RPMI8226 (cell line): ENCODE measurements at places on chromosomes 4 and X.

DNA sequence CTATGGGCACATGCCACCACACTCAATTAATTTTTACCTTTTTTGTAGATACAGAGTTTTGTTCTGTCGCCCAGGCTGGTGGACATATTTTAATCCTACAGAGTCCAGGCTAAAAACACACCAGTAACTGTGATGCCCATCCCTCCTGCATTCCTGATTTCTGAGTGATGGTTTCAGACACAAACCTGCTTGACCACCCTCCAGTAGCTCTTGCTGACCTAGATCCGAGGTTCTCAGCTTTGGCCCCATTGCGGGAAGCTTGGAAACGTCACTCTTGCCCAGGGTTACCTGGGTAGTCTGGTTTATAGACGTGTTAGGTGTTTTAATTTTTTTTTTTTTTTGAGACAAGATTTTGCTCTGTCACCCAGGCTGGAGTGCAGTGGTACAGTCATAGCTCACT is 7.5 kb downstream of the CD99 start:
- DNase-seq: no peak

- no peak for DNase-seq
These were observed 102.2 kb downstream of the SPCS3 start for GRCh38 chr4:176422001-176422400.

- DNase-seq: no peak
These were observed 50.5 kb downstream of the GRK4 start for GRCh38 chr4:3013839-3014350.

DNA sequence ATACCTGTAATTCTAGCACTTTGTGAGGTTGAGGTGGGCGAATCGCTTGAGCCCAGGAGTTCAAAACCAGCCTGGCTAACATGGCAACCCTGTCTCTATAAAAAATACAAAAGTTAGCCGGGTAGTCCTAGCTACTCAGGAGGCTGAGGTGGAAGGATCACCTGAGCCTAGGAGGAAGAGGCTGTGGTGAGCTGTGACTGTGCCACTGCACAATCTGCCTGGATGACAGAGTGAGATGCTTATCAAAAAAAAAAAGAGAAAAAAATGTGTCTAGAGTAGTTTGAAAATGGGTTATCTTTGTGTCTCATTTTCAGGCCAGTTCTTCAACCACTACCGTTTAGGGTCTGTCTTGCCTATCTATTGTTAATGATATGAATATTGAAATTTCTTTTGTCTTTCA is 98.1 kb downstream of the EGF start:
- DNase-seq: no peak

DNA sequence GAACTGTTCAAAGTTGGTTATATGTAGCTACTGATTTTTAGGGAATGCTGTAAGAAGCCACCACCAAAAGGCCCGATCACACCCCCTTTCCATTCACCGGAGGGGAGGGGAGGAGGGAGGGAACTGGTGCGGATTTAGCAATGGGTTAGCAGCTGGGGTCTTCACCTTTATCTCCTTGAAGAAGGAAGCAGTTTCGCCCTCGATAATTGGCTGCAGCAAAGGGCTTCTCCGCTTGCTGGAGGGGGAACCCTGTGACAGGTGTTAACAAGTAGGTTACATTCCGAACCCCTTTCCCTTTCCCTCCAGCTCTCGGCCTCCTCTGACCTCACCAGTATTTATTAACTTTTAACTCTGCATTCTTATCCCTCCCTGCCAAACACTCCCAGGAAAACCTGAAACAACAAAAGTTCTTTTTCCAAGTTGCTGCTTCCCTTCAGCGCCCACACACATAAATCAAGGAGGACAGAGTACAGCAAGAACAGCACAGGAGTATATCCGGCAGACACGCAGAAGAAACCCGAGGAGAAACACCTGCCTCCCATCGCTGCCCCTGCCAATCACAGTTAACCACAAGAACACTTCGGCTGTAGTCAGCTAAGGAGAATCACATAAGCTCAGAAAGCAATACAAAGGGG is 39.8 kb upstream of the NAP1L5 start:
- DNase-seq: no peak

DNA sequence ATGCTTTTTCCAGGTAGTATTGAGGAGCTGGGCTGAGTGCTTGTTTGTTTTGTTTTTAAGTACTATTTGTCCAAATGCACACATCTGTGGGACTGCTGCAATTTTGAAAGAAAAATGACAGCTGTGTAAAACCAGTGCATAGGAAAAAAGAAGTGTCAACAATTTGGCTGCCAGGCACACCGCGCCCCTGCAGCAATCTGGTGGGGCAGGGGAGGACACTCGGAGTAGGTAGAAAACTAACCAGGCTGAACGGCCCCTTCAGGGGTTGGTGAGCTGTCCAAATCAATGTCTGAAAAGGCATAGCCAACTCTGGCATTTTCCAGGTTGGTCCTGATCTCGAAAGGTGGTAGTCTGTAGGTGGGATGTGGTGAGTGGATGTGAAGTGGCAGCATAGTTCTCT is 1.1 kb downstream of the LDOC1 start:
- DNase-seq: no peak

- DNase-seq: no peak
These were observed 107.8 kb downstream of the AR start for GRCh38 chrX:67651437-67652142.

DNA sequence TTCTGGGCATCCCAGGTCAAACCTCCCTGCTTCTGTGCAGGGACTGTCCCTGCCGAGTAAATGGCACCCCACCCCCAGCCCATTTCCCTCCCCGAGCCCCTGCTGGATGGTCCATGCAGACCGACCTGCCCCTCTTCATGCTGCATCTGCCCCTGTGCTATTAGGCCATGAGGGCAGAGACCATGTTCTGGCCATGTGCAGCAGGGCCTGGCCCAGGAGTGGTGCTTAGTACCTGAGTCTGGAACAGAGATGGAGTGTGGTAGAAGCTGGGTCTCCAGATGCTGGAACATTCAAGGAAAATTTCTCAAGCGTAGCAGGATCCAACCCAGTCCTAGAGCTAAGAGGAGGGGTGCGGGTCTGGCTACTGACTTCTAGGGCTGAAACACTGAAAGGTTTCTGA is 15.3 kb upstream of the UBA1 start:
- no peak for DNase-seq

DNA sequence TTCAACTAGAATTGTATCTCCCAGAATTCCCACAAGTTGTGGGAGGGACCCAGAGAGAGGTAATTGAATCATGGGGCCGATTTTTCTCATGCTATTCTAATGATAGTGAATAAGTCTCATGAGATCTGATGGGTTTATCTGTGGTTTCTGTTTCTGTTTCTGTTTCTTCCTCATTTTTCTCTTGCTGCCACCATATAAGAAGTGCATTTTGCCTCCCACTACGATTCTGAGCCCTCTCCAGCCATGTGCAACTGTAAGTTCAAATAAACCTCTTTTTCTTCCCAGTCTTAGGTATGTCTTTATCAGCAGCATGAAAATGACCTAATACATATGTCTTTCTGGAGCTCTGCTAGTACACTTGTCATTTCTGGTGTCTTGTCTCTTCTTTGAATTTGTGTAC is 22.1 kb upstream of the OR13H1 start:
- no peak for DNase-seq

GRCh38 chrX:45379236-45379635 is 178.6 kb upstream of the DIPK2B start:
- no peak for DNase-seq

- peak; percentile 21 for DNase-seq
These were observed 421.3 kb downstream of the BCOR start for GRCh38 chrX:39676434-39676833.

DNA sequence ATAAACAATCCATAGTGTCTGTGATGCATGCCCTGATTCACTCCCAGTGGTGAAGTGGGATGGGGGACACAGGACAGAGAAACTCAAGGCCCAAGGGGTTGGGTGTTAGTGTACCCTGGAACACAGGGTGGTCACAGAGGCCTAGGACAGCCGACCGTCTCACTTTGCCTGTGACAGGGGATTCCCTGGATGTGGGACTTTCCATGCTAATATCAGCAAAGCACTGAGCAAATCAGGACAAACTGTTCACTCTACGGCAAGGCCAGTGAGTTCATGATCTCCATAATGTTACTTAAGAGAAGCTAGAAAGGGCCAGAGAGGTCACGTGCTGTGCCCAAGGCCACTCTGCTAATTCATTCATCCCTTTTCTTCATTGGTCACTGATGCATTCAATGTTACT is 158.7 kb upstream of the RBPJ start:
- no peak for DNase-seq

DNA sequence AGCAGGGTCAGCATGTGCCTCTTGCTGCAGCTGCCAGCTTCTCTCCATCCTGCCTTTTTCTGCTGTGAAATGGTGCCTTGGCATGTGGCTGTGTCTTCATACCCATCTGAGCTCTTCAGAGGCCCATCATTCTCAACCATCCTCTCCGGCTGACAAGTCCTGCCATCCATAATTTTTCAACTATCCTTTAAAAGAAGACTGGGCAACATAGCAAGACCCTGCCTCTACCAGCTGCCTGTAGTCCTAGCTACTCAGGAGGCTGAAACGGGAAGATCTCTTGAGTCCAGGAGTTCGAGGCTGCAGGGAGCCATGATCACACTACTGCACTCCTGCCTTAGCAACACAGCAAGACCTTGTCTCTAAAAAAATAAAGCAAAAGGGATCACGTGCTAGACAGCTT is 64.2 kb upstream of the TTC29 start:
- DNase-seq: no peak

GRCh38 chr4:144342949-144343760 is 202.6 kb upstream of the GYPA start:
- DNase-seq: no peak

DNA sequence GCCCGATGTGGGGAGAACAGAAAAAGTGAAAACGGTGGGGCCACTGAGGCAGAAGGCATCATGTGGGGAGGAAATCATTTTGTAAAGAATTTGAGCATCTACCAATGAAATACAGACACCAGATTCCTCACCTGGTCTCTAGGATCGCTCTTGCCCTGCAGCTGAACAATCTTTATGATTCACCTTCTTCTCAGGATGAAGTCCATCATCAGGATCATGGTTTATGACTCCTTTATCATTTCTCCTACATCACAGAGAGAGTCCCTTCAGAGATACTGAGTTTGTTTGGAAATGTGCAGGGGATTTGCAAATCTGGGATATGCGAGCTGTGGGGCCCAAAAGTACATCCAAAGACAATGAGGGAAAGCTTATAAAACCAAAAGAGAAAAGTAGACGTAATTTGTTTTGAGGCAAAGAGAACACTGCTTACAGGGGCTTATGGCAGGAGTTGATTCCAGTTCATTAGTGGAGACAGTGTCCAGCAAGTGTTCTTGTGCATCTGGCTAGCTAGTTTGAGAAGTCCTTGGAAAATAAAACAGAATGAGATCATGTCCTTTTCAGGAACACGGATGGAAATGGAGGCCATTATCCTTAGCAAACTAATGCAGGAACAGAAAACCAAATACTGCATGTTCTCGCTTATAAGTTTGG is 15.3 kb upstream of the ANXA5 start:
- no peak for DNase-seq

DNA sequence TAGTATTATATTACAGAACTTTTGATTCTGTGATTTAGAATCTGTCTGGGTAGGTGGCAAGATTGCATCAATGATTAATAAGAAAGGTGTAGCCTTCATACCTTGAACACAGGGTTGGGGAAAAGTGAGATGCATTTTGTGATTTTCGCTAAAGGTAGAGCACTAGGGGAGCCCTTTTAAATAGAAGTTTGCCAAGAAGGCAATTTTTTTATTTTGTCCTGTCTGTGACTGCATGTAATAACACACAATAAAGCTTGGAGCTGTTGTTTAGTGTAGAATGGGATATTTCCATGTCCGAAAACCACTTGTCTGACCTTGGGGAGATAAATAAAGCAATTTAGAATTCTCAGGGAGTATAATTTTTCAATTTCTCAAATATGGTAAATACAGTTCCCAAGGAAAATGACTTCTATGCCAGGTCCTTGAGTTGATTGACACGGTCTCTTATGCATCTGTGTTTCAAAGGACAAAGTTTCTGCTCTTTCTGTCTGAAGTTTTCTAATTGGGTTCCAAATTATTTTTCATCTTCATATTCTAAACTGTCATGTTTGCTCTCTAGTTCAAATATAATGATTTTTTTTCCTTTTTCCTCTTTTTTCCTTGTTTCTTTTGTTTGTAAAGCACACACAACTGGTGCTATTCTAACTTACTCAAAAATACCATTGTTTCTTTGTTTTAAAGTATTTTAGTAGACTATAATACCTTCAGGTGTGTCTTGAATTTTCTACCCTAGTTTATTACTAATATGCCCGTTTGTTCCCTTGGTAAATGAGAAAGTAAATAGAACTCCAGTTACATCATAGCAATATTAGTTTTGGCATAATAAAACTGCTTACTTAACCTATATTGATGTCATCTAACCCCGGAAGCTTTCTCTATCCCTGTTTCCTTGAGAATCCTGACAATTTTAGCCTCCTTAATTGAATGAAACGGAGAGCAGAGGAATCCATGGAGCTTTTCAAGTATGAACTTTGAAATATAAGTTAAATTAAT is 87.8 kb upstream of the BMPR1B start:
- no peak for DNase-seq

- no peak for DNase-seq
These were observed 335.9 kb upstream of the AADAT start for GRCh38 chr4:170425521-170426143.

DNA sequence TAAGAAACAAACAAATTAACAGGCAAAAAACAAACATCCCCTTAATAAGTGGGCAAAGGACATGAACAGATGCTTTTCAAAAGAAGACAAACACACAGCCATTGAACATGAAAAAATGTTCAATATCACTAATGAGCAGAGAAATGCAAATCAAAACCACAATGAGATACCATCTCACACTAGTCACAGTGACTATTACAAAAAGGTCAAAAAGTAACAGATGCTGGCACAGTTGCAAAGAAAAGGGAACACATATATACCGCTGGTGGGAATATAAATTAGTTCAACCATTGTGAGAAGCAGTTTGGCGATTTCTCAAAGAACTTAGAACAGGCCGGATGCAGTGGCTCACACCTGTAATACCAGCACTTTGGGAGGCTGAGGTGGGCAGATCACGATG is 146.1 kb upstream of the NEIL3 start:
- no peak for DNase-seq

DNA sequence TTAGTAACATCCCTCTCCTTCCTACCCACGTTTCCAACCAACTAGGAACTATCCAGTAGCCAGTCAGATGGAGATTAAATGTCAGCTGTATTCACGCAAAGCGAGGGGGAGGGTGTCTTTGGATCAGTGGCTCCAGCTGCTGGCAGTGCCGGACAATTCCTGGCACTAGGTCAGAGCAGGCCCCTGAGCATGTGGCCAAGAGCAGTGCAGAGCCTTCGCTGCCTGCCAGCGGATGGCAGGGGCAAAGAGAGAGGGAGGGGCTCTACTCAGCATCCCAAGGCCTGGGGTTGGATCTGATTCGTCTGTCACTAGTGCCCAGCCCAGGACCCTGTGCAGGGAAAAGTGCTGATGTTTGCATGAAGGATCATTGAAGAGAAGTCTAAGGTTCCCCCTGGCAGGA is 28.7 kb upstream of the JAKMIP1 start:
- DNase-seq: no peak
